ENCODE measurements at places on chromosomes 2 and 18. TPM values are rescaled to one million over a fixed set of nuclear protein-coding genes. Genes with fewer than 3 reads are reported as not detected.
A peak's percentile ranks its signal among the peaks of the same experiment; 100 is the strongest.

Gene LBH
- total RNA-seq, result 158 TPM

Gene KCNK3
- total RNA-seq, result under 0.01 TPM

Gene NETO1
- 0.36 TPM for total RNA-seq

Gene RPRM
- not detected for total RNA-seq

Gene RBKS
- total RNA-seq, result 1.1 TPM

Gene FTCDNL1
- 0.18 TPM for total RNA-seq

- H3K27ac ChIP-seq, result no peak overlapping the region
- H3K27me3 ChIP-seq, result peaks cover 2% of the 10 kb centered on the region
- no peaks in the 10 kb centered on the region for H3K36me3 ChIP-seq
- H3K4me3 ChIP-seq, result no peak overlapping the region
- DNase-seq, result no peak
These were observed 31.2 kb downstream of the FTCDNL1 start for GRCh38 chr2:199819746-199820145.

- peaks cover 7% of the 10 kb centered on the region for H3K27me3 ChIP-seq
- no peak overlapping the region for H3K27ac ChIP-seq
- no peaks in the 10 kb centered on the region for H3K36me3 ChIP-seq
- no peak for DNase-seq
These were observed 12.4 kb downstream of the IL37 start for GRCh38 chr2:112923237-112923966.

DNA sequence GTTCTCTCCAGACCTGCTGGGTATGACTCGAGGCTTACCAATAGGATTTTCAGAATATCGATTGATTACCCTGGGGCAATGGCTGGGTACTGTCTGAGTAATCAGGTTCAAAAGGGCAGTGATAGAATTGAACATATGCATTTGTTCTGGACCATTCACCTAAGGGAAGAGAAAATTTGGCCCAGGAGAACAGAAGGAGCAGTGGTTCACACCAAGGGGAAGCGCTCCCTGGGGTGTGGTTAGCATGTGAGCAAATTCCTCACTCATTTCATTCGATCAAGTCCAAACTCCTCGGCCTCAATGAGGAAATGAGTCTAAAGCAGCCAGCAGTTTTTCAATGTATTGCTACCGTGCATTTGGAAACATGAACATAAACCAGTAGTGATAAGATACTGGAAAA, 55.6 kb downstream of the CYP26B1 start:
- H3K36me3 ChIP-seq, result no peaks in the 10 kb centered on the region
- H3K27ac ChIP-seq, result no peak overlapping the region
- H3K4me3 ChIP-seq, result no peak overlapping the region
- H3K4me1 ChIP-seq, result no peaks in the 10 kb centered on the region

GRCh38 chr18:10454681-10455557, 484 bp downstream of the APCDD1 start:
- no peak overlapping the region for H3K27ac ChIP-seq
- peaks cover 43% of the 10 kb centered on the region for H3K27me3 ChIP-seq
- peak; percentile 20 for DNase-seq
- H3K36me3 ChIP-seq, result no peaks in the 10 kb centered on the region
- H3K4me1 ChIP-seq, result no peaks in the 10 kb centered on the region

GRCh38 chr2:98921062-98921461, 15.0 kb downstream of the CRACDL start:
- peaks cover 4% of the 10 kb centered on the region for H3K27me3 ChIP-seq
- no peaks in the 10 kb centered on the region for H3K36me3 ChIP-seq
- H3K4me3 ChIP-seq, result no peak overlapping the region
- H3K27ac ChIP-seq, result no peak overlapping the region

GRCh38 chr2:18381386-18381785, 179.1 kb downstream of the RDH14 start:
- DNase-seq, result no peak
- H3K4me1 ChIP-seq, result no peaks in the 10 kb centered on the region
- no peaks in the 10 kb centered on the region for H3K36me3 ChIP-seq
- no peak overlapping the region for H3K27ac ChIP-seq
- no peaks in the 10 kb centered on the region for H3K27me3 ChIP-seq
- no peak overlapping the region for H3K4me3 ChIP-seq

GRCh38 chr2:216671791-216672343, 23.5 kb downstream of the IGFBP5 start:
- no peak overlapping the region for H3K4me3 ChIP-seq
- H3K27me3 ChIP-seq, result no peaks in the 10 kb centered on the region
- DNase-seq, result no peak
- H3K4me1 ChIP-seq, result no peaks in the 10 kb centered on the region

GRCh38 chr2:124753842-124754241, 728.8 kb downstream of the CNTNAP5 start:
- H3K4me3 ChIP-seq, result no peak overlapping the region
- no peaks in the 10 kb centered on the region for H3K27me3 ChIP-seq
- no peak overlapping the region for H3K27ac ChIP-seq
- no peak for DNase-seq
- no peaks in the 10 kb centered on the region for H3K4me1 ChIP-seq

GRCh38 chr2:240624950-240625621, at the start of gene GPR35:
Gene GPR35, plus strand, starts transcription at chr2:240625480. Its CDS starts 4,473 bp downstream, at chr2:240629953.
- DNase-seq, result peak; percentile 43
- H3K4me3 ChIP-seq, result no peak within 1 kb of the TSS
- no peak within 1 kb of the TSS for H3K27ac ChIP-seq

DNA sequence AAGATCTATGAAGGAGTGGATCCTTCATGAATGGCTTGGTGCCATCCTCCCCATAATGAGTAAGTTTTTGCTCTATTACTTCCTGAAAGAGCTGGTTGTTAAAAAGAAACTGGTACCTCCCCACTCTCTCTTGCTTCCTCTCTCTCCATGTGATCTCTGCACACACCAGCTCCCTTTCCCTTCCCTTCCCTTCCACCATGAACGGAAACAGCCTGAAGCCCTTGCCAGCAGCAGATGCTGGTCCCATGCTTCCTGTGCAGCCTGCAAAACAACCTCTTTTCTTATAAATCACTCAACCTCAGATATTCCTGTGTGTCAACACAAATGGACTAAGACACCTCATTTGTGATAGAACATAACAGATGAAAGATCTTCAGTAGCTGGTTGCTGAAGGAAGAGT, 303.5 kb upstream of the ACVR2A start:
- no peaks in the 10 kb centered on the region for H3K27me3 ChIP-seq
- no peak overlapping the region for H3K4me3 ChIP-seq
- H3K27ac ChIP-seq, result no peak overlapping the region
- H3K36me3 ChIP-seq, result no peaks in the 10 kb centered on the region
- no peak for DNase-seq
- no peaks in the 10 kb centered on the region for H3K4me1 ChIP-seq

GRCh38 chr2:206225435-206226232, 48.8 kb upstream of the ZDBF2 start:
- H3K27ac ChIP-seq, result no peak overlapping the region
- H3K36me3 ChIP-seq, result no peaks in the 10 kb centered on the region
- H3K4me3 ChIP-seq, result no peak overlapping the region
- H3K27me3 ChIP-seq, result peaks cover 3% of the 10 kb centered on the region

Measured in IMR-90 (cell line).